Fibroblast of pulmonary artery (primary cell): ENCODE measurements at places on chromosomes 4 and X.
A peak's percentile ranks its signal among the peaks of the same experiment; 100 is the strongest.

GRCh38 chr4:140195806-140196205, 41.8 kb upstream of the MAML3 start:
- DNase-seq: no peak

DNA sequence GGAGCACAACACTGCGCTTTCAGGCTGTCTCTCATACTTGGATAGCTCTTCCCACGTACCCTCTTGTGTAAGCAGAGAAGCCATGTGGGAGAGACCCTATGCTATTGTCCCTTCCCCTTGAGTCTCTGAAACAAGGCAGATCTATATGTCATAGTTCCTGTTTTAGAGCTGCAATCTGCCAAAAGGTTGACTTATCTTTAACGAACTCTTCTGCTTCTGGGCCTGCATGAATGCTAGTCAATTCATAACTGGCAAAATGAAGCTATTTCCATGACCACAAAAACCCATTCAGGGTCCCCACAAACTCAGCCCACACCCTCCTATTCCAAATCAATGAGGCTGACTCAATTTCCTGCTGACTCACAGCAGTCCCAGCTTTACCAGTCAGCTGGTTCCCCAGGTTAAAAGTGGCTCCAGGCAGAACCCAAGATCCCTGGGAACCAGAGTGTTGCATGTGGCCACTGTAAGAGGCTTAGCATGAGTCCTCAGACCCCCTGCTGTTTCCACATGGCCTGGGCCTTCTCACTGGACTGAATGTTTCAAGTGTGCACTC, 25.3 kb upstream of the SOD3 start:
- peak; percentile 60 for DNase-seq

GRCh38 chrX:22220941-22221340, 51.8 kb upstream of the CBLL2 start:
- peak; percentile 28 for DNase-seq

DNA sequence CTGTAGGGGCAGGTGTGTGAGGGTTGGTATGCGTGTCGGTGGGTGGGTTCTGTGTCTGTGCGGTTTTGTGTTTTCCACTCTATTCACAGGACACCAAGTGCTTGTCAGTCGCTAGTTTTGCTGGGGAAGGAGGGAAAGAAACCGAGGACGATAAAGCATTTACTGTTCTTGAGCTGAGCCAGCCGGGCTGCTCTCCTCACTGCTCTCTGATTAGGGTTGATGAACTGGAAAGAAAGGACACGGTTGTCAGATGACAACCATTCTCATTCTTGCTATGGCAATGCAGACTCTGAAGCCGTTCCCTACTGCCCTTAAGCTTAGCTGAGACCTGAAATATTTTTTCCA, 832 bp downstream of the EGFL6 start:
- DNase-seq: no peak

DNA sequence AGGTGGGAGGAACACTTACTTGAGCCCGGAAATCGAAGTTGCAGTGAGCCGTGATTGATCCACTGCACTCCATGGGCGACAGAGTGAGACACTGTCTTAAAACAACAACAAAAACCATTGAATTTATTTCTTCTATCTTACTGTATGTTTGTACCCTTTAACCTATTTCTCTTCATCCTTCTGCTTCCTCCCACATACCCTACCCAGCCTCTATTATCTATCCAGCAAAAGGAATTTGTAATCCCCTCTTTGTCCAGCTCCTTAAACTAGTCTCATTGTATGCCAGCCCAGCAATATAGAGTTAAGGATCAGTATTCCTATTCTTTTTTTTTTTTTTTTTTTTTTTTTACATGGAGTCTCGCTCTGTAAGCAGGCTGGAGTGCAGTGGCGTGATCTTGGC, 1.9 kb upstream of the NKAP start:
- DNase-seq: no peak
